Neural crest cell (in vitro differentiated cells): ENCODE measurements at places on chromosomes 6 and 20. TPM values are rescaled to one million over a fixed set of nuclear protein-coding genes. Genes with fewer than 3 reads are reported as not detected.

- no peak overlapping the region for H3K4me3 ChIP-seq
- no peak overlapping the region for H3K27ac ChIP-seq
- H3K4me1 ChIP-seq: no peaks in the 10 kb centered on the region
Measured at GRCh38 chr6:79143320-79143898, 65.4 kb upstream of the PHIP start.

GRCh38 chr6:25931411-25931709 is 869 bp upstream of the SLC17A2 start:
- no peak for DNase-seq

- no peak overlapping the region for H3K4me3 ChIP-seq
- H3K27ac ChIP-seq: no peak overlapping the region
- no peaks in the 10 kb centered on the region for H3K36me3 ChIP-seq
- no peaks in the 10 kb centered on the region for H3K4me1 ChIP-seq
- no peaks in the 10 kb centered on the region for H3K27me3 ChIP-seq
- DNase-seq: no peak
Measured at GRCh38 chr20:53990003-53990402, 80.4 kb downstream of the BCAS1 start.

DNA sequence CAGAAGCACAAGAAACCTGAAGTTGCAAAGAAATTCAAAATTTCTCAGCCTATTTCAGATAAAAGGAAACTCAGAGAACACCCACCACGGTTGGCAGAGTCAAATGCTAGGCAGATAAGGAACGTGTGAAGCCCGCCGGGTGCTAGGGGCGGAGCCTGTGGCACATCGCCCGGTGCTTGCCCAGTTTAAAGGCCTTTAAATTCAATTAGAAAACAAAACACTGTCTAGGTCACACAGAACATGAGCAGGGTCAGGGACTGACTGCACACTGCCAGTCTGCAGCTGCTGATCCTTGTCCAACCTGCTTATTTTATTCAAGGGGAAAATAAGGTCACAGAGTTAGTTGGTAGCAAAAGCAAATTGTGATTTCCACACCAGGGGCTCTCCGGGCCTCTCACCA is 75.8 kb downstream of the PSMG4 start:
- peaks cover 74% of the 10 kb centered on the region for H3K4me1 ChIP-seq
- no peak overlapping the region for H3K27ac ChIP-seq
- no peak overlapping the region for H3K4me3 ChIP-seq
- H3K27me3 ChIP-seq: no peaks in the 10 kb centered on the region
- DNase-seq: no peak

DNA sequence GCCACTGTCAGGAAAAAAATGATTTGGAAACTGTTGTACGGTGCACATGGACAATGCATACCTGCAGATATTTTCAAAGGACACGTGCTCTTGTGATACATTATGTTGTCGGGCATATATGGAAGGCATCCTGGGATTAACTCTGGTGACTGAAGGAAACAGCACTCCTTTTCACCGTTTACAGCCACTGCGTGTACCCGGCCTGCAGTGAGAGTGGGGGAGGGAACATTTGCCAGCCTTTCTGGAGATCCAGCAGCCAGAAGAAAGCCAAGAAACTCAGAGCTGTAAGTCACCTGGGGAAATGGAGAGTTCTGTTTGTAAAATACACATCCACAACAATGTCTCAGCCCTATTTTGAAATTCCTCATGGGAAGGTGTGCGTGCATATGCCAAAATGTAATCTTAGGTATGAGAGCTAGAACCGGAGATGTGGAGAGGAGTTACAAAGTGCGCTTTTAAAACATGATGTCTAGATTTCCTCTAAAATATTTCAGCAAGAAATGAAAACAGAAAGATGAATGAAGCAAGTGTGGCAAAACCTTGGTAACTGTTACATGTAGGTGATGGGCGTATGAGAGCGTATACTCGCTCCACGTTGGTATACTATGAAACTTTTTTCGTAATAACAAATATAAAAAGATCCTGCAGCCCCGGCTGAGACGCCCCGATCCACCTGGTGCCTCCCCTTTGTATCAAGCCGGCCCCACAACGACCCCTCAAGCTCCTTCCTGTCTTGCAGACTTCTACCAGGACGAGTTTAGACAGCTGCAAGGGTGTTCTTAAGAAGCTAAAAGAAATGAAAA is 8.6 kb upstream of the FOXF2 start:
- DNase-seq: no peak
- no peaks in the 10 kb centered on the region for H3K36me3 ChIP-seq
- no peak overlapping the region for H3K27ac ChIP-seq
- peaks cover 94% of the 10 kb centered on the region for H3K27me3 ChIP-seq

DNA sequence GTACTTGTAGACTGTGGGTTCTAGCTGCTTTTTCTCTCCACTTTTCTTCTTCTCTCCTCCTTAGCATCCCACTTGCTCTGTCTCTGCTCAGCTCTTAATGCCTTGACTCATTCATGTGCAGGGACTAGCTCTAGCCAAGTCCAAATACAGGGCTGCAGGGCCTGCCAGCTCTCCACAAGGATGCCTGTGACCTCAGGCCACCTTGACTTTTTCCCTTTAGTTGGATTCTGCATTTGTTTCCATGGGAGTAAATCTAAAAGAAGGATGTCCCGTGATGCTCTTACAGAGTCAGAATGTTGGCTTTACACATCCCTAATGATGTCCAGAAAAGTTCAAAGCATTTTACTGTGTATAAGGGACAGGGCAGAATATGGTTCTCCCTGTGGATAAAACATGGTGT is 101.8 kb upstream of the PREP start:
- no peaks in the 10 kb centered on the region for H3K27me3 ChIP-seq
- no peak overlapping the region for H3K4me3 ChIP-seq
- H3K27ac ChIP-seq: no peak overlapping the region
- peaks cover 13% of the 10 kb centered on the region for H3K4me1 ChIP-seq

DNA sequence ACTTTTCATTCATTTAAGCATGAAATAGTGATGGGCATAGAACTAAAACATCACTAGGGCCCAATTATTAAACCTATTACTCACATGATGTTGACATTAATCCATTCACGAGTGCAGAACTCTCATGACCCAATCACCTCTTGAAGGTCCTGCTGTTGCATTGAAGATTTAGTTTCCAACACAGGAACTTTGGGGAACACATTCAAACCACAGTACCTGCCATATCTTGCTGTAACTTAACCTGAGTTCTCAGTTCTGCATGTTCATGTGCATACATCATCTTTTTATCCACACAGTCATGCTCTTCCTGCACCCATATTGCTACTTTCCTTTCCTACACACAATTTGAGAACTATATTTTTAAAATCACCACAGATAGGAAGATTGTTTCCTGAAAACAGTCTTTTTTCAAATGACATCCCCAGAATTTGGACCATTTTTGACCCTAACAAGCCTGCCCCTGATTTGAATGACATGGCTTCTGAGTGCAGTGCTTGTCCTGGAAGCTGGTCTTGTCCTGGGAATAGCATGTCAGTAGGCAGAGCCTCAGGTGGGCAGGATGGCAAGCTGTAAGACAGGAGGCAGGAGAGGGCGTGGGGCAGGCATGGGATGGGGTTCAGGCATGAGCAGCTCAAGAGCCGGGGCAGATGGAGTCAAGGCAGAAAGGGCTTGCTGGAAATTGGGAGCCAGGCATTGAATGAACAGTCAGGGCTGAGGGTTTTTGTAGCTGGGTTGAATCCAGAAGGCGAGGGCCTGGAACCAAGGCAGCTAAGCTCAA is 49.2 kb upstream of the FOXC1 start:
- H3K4me1 ChIP-seq: no peaks in the 10 kb centered on the region
- H3K36me3 ChIP-seq: no peaks in the 10 kb centered on the region
- no peaks in the 10 kb centered on the region for H3K27me3 ChIP-seq

DNA sequence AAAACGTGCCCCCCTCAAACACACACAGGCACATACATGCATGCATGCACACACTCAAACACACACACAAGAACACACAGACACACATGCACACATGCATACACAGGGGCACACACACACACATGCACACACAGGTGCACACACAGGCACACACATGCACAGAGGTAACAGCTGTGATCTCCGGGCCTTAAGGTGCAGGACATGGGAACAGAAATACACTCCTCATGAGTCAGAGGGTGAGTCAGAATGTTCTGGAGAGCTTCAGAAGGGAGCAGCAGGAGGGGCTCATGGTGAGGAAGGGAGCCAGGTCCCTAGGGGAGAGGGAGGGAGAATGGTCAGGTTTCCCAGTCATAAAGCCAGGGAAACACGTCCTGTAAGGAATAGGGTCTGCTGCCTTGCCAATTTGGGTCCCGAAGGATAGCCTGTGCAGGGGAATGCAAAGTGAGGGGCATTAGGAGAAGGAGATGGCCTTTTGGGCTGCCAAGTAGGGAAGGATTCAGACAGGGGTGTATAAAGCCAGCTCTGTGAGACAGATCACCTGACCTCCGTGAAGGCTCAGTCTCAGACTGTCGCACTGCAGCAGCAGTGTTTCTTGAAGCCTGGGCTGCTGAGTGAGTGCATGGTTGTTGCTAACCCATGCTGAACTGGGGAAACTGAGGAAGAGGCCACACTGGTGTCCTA is 123.9 kb downstream of the MAFB start:
- H3K36me3 ChIP-seq: no peaks in the 10 kb centered on the region
- no peak overlapping the region for H3K4me3 ChIP-seq
- peaks cover 3% of the 10 kb centered on the region for H3K27me3 ChIP-seq
- no peak for DNase-seq
- H3K4me1 ChIP-seq: no peaks in the 10 kb centered on the region
- H3K27ac ChIP-seq: no peak overlapping the region

- DNase-seq: no peak
- no peaks in the 10 kb centered on the region for H3K36me3 ChIP-seq
- no peak overlapping the region for H3K4me3 ChIP-seq
- no peak overlapping the region for H3K27ac ChIP-seq
- peaks cover 36% of the 10 kb centered on the region for H3K4me1 ChIP-seq
- peaks cover 45% of the 10 kb centered on the region for H3K27me3 ChIP-seq
Measured at GRCh38 chr20:24458436-24458835, 11.0 kb upstream of the SYNDIG1 start.

GRCh38 chr6:19864285-19864684 is 27.1 kb downstream of the ID4 start:
- no peaks in the 10 kb centered on the region for H3K36me3 ChIP-seq
- H3K27me3 ChIP-seq: no peaks in the 10 kb centered on the region
- H3K4me3 ChIP-seq: no peak overlapping the region
- H3K27ac ChIP-seq: no peak overlapping the region
- no peak for DNase-seq

DNA sequence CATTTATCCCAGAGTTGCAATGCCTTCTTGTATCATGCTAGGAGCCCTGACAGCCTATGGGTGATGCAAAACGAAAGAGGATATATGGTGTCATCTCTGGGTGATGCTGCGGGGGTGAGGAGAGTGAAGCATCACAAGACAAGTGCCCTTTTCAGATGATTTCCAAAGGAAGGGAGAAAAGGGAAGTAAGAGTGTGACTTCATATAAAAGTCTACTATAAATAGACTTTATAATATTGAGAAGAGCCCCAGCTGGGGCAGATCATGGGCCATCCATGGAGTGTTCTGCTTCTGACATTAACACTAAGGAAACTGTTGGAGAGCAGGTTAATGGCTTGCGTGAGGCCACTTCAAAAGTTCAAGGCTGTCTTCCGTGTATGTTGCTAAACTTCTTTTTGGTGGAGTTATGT is 4.4 kb downstream of the CD83 start:
- no peak overlapping the region for H3K27ac ChIP-seq
- peaks cover 3% of the 10 kb centered on the region for H3K36me3 ChIP-seq
- no peak overlapping the region for H3K4me3 ChIP-seq
- peaks cover 9% of the 10 kb centered on the region for H3K27me3 ChIP-seq
- H3K4me1 ChIP-seq: peaks cover 10% of the 10 kb centered on the region

DNA sequence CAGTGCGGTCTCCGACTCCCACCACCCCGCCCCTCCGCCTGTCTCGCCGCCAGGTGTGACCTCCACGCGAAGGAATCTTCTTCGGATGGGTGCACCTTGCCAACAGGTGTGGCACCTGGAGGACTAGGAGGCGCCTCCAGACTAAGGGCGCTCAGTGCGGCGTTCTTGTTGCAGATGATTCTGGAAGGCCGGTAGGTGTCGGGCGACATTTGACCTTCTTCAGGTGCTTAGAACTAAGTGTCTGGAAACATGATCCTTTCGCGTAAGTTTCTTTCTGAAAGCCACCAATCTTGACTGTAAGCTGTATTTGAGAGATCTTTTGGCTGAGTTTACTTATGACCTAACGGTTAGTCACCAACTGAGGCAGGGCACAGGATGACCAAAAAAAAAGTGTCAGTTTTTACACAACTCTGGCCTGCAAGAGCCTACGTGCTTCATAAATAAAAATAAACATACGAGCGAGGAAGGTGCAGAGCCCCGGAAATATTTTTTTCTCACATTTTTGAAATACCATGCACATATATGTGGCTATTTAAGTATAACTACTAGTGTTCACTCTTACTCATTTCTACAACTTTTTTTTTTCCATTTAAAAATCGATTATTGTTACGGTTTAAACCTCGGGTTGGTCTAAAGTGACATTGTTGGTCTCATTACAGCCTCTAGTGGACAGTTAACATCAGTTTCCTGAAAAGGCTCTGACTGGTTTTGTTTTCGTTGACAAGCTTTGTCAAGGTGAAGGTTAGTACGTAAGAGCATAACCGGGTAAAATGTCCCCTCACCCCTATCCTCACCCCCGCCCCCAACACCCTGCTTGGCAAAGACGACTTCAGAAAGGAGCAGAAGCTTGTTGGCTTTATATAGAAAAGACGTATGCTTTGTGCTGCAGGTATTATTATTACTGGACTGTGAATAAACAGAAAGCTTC is 1.6 kb upstream of the ATXN1 start:
- peaks cover 44% of the 10 kb centered on the region for H3K27me3 ChIP-seq
- no peak overlapping the region for H3K27ac ChIP-seq
- peaks cover 31% of the 10 kb centered on the region for H3K4me1 ChIP-seq
- no peaks in the 10 kb centered on the region for H3K36me3 ChIP-seq
- H3K4me3 ChIP-seq: peak overlapping the region; percentile 96
- DNase-seq: no peak

DNA sequence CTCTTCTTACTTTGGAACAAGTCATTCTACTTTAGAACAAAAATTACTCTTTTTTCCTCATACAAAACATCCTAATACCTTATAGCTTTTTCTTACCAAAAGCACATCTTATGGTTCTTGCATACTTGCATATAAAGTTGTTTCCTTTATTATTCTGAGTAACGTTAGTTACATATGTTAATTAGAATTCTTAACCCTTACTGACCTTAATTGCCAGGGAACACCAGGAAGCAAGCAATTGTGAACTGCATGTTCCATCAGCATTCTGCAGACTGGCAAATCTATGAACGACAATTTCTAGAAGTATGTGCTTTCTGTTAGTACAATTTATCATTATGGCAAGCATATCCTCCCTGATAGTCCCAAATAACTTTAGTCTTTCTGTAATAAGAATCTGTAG is 831.0 kb downstream of the C6orf118 start:
- peaks cover 11% of the 10 kb centered on the region for H3K4me1 ChIP-seq
- no peak for DNase-seq
- no peaks in the 10 kb centered on the region for H3K27me3 ChIP-seq
- H3K27ac ChIP-seq: no peak overlapping the region
- H3K4me3 ChIP-seq: no peak overlapping the region

- H3K27ac ChIP-seq: no peak overlapping the region
- peaks cover 16% of the 10 kb centered on the region for H3K36me3 ChIP-seq
- no peak for DNase-seq
- no peaks in the 10 kb centered on the region for H3K27me3 ChIP-seq
Measured at GRCh38 chr6:18663011-18663410, 275.9 kb downstream of the RNF144B start.

- peak overlapping the region; percentile 64 for H3K27ac ChIP-seq
- H3K27me3 ChIP-seq: peaks cover 34% of the 10 kb centered on the region
- no peak overlapping the region for H3K4me3 ChIP-seq
- H3K36me3 ChIP-seq: no peaks in the 10 kb centered on the region
Measured at GRCh38 chr6:169959136-169960002, 207.9 kb downstream of the ERMARD start.

CYP39A1 gene
- total RNA-seq: 1.5 and 2.1 TPM in 2 replicates

R3HDML gene
- not detected in 2 replicates for total RNA-seq

SLC12A5 gene
- 9.6 and 10.0 TPM in 2 replicates for total RNA-seq

LGSN gene
- total RNA-seq: not detected in 2 replicates

SNAP91 gene
- total RNA-seq: 8.1 and 8.7 TPM in 2 replicates

EDN3 gene
- total RNA-seq: 0.20 and 0.28 TPM in 2 replicates
